ENCODE measurements at places on chromosomes 16 and 17.
A peak's percentile ranks its signal among the peaks of the same experiment; 100 is the strongest.

DNA sequence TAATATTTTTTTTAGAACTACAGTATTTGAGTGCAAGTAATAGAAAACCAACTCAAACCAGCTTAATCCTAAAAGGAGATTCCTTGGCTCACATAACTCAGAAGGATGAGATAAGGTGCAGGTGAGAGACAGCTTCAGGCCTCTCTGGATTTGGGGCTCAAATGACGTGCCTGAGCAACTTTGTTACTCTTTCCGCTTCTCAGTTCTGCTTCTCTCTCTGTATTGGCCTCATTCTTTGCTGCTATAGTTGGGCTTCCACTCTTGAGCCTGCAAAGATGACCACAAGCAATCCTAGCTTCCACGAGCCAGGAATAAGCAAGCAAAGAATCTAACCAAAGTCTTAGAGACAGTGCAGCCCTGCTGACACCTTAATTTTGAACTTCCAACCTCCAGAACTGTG, 45.0 kb upstream of the NLK start:
- DNase-seq = no peak

GRCh38 chr17:22374741-22375140, 682.4 kb downstream of the KCNJ18 start:
- no peak for DNase-seq

DNA sequence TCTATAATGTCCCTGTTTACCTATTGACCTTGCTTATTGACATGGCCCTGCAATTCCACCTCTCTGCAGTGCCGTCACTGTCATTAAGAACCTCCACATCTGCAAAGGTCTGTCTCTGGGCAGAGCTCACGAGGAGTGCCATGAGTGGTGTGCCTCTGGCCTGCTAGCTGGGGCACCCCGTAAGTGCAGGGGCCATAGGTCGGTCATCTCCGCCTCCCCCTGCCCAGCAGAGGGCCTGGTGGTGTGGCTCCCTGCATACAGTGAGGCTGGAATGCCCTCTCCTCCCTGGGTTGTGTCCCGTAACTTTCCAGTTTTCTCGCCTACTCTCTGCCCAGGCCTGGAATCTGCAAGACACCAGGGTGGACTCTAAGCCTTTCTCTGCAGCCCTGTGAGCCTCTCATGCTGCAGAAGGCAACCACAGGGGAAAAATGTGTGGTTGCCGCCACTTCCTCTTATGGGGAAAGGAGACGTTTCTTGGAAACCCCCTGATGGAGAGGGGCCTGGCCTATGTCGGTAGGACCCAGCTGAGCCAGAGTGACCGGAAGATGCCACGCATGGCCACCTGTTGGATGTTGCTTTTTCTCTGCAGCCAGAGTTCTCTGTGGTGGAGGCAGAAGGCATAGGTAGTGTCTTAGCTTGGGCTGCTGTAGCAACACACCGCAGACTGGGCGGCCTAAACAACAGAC, 2.7 kb upstream of the SNX20 start:
- peak; percentile 60 for DNase-seq

DNA sequence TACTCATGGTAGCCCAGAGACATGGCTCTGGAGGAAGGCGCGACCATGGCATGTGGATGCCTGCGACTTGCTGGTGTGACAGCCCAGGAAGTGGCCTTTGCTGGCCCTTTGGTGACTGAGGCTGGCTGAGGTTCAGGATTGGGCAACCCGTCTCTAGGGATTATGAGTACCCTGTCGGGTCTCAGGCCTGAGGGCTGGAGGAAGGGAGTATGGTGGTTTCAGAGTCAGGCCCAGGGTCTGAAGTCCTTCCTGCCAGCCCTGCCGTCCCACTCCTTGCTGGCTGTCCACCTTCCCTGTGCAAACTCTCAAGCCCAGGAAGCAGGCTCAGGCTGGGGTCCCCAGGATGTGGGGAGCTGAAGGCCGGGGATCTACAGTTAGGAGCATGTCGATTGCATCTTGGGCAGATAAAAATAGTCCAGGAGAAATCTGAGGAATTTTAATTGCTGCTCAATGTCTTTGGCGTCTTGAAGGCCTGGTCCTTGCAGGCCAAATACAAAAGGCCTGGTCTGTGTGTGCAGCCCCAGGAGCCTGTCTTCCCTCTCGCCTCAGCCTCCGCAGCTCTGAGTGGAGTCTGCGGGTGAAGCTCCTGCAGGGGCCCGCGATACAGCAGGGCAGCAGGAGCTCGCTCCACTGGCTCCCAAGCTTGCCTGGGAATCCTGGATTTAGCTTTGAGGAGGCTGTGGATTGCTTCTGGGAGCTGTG, 52.5 kb downstream of the NKD1 start:
- no peak for DNase-seq

Measured in central memory CD4-positive, alpha-beta T cell (primary cell).